ENCODE measurements at places on chromosomes 2 and 18.

DNA sequence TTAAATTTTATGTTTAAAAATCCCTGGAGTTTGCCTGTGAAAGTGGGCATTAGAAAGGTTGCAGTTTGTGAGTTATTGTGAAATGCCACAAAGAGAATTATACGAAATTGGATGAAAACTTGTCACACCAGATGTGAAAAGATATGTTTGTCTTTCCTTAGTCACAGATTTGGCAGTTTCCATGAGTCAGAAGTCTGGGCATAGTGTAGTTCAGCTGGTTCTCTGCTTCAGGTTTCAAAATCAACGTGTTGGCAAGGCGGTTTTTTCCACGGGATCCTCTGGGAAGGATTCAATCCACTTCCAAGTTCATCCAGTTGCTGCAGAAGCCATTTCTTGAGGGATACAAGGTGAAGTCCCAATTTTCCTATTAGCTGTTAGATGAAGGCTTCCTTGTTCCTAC is 658.0 kb upstream of the CDH2 start:
- no peak for DNase-seq

DNA sequence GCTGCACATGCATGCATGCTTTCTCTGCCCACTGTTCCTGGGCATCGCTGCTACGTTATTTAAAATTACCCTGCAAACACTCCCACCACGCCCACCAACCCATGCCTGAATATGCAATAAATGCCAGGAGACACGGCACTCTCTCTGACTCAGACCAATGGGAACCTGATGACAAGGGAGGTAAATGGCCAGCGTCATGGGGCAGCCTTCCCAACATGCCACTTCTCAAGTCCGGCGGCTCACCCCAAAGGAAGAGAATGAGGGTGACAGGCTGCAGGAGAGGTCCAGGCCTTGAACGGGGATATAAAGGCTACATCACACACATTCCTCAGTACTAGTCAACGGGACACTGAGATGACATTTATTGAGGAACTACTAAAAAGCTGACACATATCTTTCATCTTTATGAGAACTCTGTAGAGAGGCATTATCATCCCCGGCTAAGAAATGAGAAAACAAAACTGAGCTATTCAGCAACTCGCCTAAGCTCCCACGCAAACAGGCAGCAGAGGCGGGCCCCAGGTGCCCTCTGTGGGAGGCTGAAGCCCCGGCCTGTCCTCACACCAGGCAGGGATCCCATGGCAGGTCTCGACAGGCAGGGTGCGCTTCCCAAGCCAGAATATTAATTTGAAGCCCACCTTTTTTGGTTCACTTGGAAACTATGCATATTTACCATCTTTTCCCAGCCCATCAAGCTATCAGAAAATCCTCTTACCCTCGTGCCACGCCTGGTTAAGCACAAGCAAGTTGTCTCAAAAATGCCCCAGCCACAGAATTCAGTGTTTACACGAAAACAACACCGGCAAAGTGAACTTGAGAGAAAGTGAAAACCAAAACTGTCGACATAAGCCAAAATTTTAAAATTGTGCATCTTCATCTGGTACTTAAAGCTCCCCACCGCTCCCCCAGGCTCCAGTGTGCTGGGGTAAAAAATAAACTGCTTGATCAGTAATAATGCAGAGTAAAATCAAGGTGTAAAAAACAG is 166.3 kb downstream of the HDAC4 start:
- DNase-seq, result no peak

DNA sequence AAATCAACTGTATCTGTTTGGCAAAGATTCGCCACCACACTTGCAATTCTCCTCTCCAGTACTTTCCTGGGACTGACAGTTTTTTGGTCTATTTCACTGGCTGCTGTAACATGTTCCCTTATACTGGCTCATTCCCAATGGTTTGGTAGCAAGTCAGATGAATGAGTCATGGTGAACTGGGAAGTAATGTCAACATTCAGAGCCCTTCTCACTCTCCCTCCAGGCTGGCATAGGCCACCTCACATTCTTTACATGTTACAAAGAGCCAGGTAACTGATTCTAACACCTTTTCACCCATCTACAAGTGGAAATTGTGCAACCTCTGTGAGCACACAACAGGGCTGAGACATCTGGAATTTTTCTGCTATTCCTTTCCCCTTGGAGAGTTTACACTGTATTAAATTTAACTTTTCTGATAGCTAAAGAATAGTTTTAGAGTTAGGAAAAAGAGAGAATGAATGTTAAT is 111.3 kb upstream of the TLK1 start:
- DNase-seq, result no peak

DNA sequence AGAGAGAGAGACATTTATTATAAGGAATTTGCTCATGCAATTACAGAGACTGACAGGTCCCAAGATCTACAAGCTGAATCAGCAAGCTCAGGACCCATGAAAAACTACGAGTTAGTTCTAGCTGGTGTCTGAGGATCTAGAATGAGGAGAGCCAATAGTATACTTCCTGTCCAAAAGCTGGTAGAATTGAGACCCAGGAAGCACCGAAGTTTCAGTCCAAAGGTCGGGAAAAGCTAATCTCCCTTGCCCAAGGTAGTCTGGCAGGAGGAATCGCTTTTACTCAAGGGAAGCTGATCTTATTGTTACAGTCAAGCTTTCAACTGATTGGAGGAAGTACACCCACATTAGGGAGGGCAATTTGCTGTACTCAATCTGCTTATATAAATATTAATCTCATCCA is 389.6 kb downstream of the ADCYAP1 start:
- no peak for DNase-seq

GRCh38 chr2:200625958-200626363 is 40.1 kb downstream of the AOX1 start:
- DNase-seq, result no peak

GRCh38 chr2:205754924-205755321 is 72.6 kb downstream of the NRP2 start:
- DNase-seq, result no peak

GRCh38 chr2:203567691-203568090 is 32.6 kb upstream of the RAPH1 start:
- no peak for DNase-seq

DNA sequence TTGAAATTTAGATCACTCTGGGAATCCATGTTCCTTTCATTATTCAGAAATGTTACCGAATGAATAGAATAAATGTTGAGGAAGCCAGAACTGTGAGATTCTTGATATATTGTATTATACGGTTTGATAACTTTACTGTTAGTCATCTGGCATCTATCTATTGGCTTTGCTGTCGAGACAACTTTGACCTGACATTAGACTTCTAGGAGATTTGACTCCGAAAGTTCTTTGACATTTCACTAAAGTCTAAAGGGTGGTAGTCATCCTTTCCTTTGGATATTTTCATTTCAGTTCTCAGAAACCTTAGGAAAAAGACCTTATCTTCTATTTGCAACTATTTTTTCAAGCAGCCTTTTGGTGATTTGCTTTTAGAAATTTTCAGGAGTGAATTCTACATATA is 1.9 kb downstream of the BMPR2 start:
- no peak for DNase-seq

GRCh38 chr2:40872580-40872979 is 420.7 kb upstream of the SLC8A1 start:
- DNase-seq, result no peak

DNA sequence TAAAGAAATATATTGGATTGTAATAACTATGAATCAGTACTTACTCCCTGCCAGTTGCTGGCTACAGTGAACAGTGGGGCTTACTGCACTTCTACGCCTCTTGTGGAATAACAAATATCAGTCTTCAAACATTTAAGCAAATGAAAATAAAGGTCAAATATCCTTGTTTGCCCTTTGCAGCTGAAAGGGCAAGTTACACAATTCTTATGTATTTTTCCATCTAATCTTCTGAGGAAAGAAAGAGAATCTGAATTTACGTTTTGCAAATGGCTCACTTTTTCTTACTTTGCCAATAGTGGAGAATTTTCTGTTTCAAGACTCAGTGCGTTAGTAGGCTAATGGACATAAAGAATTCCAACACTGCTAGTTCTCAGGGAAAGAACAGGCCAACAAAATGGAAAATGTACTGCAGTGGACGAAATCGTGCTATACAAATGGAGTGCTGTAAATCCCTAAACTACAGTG is 157.2 kb upstream of the TMEM200C start:
- DNase-seq, result no peak

GRCh38 chr2:23363831-23364230 is 21.1 kb upstream of the KLHL29 start:
- DNase-seq, result no peak

DNA sequence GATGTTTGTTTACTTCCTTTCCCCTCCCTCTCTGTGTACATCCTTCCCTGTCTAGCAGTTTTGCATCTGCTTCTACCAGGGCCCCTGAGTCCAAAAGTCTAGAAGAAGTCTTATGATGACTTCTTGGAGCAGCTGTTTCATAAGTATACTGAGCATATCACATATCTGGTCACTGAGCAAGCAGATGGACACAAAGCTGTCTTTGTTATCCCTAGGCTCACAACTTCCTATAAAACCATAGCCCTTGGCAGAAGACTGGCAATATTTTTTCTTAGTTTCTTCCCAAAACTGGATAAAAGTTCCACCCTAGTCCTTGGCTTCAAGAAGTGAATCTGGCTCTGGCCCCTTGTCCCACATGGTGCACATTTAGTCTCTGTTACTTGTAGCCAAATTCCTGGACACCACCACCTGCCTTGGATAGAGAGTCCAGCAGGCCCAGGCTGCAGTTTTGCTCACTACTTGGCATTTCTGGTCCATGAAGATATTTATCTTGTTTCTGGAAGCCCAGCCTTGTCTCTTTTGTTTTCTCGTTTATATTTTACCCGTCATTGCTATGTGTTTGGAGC is 22.5 kb downstream of the THOC1 start:
- DNase-seq, result no peak

- DNase-seq, result no peak
Observed at GRCh38 chr2:19251554-19251953, 106.9 kb downstream of the OSR1 start.

GRCh38 chr2:15040429-15041084 is 408.0 kb downstream of the LRATD1 start:
- DNase-seq, result no peak

DNA sequence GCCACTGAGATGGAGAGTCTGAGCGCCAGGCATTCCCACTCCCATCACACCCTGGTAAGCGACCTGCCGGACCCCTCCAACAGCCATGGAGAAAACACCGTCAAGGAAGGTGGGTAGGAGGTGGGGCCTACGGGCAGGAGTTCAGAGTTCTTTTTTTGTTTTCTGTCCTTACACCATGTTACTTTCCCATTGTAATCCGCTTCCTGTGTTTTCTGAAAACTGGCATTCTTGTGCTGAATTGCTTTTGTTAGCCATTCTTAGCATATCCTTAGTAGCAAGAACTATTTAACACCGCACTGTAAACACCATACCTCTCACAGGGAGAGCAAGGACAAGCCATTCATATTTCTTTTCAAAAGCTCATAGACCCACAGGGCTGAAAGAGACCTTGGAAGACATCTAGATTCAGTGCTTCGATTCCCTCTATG is 46.2 kb downstream of the UNC80 start:
- no peak for DNase-seq

- DNase-seq, result no peak
Observed at GRCh38 chr2:50773211-50773932, 258.6 kb downstream of the NRXN1 start.

- DNase-seq, result no peak
Observed at GRCh38 chr2:176079831-176080539, 3.8 kb downstream of the EVX2 start.

DNA sequence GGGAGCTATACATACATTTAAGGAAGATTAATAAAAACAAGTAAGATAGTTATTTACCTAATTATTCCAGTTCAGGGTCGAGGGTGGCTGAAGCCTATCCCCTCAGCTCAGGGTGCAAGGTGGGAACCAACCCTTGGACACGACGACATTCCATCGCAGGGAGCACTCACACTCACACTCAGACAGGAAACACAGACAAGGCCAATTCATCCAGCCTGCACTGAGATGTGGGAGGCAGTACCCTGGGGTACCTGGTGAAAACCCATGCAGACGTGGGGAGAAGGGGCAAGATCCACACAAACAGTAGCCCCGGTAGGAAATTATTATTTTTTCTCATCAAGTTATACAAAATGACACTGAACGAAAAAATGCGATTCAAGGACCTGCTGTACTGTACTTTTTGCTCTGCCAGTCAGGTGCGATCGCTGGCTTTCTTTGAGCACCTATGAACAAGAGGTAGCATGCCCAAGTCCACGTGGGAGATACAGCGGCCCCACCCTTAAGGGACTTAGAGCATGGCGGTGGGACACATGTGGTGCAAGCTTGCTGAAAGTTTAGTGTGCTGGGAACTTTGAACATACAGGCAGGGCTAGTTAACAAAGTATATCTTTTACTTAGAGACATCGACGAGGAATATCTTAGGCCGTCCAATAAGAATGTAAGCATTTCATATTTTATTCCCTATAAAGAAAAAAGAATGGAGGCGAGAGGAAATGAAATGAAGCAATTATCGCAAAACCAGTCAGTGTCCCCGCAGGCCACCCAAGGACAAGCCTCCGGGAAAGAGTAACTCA is 624 bp downstream of the METTL8 start:
- DNase-seq, result no peak

DNA sequence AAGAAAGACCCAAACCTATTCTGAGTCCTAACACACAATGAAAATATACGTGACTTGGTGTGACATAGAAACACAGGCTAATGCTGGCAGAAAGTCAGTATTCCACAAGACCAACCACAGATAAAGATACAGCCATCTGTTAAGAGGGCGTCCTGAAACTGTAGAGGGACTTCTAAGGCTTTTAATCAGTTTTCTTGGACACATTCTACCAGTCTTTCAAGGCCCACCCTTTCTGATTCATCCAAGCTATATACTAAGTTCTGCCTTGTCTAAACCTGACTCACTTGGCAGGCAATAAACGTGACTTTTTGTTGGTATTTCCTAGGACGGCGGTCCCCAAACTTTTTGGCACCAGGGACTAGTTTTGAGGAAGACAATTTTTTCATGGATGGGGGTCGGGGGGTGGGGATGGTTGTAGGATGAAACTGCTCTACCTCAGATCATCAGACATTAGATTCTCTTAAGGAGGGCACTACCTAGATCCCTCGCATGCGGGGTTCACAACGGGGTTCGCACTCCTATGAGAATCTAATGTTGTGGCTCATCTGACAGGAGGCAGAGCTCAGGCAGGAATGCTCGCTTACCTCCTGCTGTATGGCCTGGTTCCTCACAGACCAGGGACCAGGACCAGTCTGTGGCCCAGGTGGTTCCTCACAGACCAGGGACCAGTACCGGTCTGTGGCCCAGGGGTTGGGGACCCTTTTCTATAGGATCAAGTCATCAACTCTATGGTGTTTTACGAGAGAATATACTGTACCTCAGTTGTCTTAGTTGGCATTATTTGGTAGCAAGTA is 61.4 kb downstream of the SP3 start:
- DNase-seq, result no peak

- no peak for DNase-seq
Observed at GRCh38 chr2:172951554-172951953, 124.1 kb upstream of the MAP3K20 start.

GRCh38 chr2:96916156-96916630 is 46.3 kb upstream of the SEMA4C start:
- DNase-seq, result no peak

GRCh38 chr18:2914881-2915240 is 68.1 kb downstream of the EMILIN2 start:
- no peak for DNase-seq

DNA sequence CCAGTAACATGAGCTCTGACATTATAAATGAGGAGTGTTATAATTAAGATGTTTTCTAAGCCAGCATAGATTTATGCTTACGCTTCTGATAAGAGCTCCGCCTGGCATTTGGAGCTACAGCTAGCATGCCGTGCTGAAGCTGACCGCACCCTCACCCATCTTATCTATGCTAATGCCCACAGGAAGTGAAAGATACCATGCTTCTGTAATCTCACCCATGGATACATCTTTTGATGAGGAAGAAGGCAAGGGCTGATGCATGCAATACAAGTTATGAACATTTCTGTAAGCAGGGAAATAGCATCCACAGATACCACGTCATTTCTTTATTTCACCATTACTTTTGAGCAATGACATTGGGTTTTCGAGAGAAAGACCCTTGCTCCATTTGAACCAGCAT is 82.3 kb downstream of the ARL4C start:
- DNase-seq, result no peak

Data from activated T-helper 1 cell treated with anti-CD3 and anti-CD28 coated beads, Interleukin-2, amount 50 U/mL, for 16 hours (primary cell).